Posterior cingulate gyrus (tissue), 11 donors: ENCODE measurements at places on chromosomes 1 and 21.

DNA sequence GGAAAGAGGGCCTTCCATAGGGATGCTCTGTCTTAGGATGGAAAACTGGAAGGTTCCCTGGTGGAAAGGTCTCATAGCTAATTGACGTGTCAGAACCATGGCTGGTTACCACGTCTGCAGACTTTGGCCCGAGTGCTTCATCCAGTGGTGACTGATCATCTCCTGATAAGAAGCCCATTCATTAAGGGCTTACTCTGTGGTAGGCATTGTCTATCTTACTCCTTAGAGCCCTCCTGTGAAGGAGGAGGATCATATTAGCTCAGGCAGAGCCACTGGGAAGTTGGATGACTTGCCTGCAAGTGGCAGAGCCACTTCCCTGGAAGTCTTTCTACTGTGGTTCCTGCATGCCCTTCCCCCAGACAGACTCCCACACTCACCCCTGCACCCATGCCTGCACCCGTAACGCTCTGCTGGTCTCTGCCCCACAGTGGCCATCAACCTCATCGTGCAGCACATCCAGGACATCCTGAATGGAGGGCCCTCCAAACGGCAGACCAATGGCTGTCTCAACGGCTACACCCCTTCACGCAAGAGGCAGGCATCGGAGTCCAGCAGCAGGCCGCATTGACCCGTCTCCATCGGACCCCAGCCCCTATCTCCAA, 79.9 kb downstream of the UCK2 start:
- DNase-seq: no peak

GRCh38 chr1:238606457-238606856, 715.7 kb upstream of the ZP4 start:
- DNase-seq: no peak

- no peak for DNase-seq
These were observed 204.3 kb downstream of the SMYD3 start for GRCh38 chr1:246302711-246303317.

DNA sequence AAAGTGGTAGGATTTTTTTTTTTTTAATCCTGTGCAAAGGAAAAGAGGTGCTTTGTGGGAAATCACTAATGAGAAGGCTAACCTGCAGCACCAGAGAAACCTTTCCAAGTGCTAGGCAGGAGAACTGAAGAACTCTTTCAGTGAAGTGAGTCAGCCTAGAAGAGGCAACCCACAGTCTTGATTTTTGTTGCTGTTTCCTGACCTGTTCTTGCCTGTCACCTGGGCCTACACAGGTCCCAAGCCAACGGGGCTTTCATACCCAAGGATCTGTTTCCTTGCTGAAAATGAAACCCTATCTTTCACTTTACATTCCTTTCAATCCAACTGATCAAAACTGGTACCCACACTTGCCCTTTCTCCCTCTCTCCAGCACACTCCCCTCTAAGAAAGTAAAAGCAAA, 7.1 kb upstream of the IKBKE start:
- DNase-seq: no peak

DNA sequence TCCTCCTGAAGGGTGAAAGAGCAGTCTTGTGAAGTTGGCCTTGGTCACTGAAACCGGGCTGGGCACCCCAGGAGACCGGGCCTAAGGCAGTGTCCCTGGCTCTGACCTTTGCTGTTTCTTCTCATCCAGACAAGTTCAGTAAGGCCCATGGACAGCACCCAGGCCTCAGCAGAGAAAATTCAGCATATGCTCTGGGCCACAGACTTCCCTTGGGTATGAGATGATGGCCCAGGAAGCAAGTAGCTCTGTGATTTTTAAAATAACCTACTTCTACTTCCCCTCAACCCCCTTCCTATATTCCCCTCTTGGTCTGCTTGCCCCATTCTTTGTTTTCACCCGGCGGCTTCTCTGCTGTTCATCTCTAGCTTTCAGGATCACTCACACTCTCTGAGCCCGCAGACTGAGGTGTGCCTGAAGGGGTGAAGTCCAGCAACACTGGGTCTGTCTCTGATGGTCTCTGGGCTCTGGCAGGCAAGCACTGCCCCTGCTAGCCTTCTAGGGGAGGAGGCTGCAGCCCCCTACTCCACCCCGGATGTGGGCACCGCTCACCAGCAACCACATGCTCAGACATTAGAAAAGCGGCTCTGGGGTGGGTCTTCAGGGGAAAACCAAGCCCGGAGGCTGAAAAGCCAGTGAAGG, 2.9 kb upstream of the GPR25 start:
- DNase-seq: no peak

DNA sequence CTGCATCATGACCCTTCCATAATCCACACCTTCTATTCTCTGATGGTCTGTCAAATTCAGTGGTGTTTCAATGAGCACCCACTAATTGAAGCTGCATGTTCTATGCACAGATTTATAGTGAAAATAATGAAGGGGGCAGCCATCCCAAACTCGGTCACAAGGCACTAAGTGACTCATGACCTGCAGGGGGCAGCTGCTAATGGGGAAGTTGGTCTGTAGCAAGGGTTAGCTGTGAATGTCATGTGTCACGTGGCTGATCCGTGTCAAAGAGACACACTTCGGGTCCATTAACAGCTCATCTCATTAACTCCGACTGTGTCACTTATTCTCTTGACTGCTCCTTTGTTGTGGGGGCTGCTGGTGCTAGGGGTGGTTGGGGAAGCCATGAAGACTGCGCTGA, 306.6 kb downstream of the PCP4 start:
- DNase-seq: no peak
